Stimulated activated CD8-positive, alpha-beta memory T cell treated with anti-CD3 and anti-CD28 coated beads, Interleukin-7, amount 100 ng/mL, for 48 hours (primary cell): ENCODE measurements at places on chromosomes 7 and 10.

- no peak for DNase-seq
These were observed at the start of gene CYP2C18 for GRCh38 chr10:94683214-94684054. Gene CYP2C18, plus strand, starts transcription at chr10:94683729. Its CDS starts 91 bp downstream, at chr10:94683820.

DNA sequence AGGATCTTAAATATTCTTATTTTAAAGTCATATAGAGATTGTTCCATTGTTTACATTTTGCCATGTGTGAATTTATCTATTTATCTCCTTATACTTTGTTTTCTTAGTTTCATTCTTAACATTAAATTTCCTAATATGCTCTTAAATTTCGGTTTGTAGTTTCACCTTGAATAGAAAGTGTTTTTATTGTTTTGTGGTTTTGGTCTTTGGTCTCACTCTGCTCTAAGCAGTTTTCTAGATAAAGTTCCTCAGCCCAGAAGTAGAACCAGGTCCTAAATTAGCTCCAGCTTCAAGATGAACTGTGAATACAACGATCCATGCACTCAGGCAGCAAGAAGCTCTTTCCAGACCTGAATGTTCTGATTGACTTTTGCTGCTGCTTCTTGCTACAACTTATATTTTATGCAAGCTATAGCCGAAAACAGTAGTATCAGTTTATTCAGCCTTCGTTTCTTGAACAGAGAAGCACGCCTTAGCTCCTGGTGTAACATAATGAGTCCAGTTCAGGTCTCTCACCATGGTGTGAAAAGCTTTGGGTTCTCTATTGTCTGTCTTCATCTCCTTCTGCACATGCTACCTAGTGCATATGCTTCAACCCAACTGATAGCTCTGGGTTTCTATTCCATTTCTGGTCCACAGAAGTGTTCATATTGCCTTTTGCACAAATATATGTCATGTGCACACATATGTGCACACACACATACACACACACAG, 95.3 kb downstream of the SEM1 start:
- DNase-seq, result no peak

- DNase-seq, result no peak
These were observed 179.4 kb downstream of the SEMA3E start for GRCh38 chr7:83469491-83469890.

DNA sequence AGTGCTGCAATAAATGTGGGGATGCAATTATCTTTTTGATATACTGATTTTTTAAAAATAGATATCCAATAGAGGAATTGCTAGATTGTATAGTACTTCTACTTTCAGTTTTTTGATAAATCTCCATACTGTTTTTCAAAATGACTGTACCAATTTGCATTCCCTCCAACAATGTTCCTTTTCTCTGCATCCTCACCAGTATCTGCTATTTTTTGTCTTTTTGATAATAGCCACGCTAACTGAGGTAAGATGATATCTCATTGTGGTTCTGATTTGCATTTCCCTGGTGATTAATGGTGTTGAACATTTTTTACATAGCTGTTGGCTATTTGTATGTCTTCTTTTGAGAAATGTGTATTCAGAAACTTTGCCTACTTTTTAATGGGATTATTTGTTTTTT, 217.7 kb upstream of the MTPN start:
- no peak for DNase-seq

DNA sequence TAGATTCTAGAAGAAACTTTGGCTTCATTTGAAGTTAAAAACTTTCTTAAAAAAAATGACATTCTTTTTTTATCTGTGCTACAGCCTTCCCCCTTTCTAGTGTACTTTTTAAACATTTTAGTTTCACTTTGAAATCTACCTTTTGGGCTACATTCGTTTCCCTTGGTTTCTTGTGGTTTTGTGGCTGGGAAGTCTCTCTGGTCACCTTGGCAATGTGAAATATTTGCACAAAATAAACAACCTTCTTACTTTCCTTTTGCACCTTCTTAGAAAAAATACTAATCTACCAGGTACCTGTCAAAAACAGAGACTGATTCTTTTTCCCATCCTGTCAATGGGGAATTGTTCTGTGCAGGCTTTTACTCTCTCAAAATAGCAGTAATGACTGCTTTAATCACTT, 350.2 kb downstream of the GATA3 start:
- DNase-seq, result no peak

DNA sequence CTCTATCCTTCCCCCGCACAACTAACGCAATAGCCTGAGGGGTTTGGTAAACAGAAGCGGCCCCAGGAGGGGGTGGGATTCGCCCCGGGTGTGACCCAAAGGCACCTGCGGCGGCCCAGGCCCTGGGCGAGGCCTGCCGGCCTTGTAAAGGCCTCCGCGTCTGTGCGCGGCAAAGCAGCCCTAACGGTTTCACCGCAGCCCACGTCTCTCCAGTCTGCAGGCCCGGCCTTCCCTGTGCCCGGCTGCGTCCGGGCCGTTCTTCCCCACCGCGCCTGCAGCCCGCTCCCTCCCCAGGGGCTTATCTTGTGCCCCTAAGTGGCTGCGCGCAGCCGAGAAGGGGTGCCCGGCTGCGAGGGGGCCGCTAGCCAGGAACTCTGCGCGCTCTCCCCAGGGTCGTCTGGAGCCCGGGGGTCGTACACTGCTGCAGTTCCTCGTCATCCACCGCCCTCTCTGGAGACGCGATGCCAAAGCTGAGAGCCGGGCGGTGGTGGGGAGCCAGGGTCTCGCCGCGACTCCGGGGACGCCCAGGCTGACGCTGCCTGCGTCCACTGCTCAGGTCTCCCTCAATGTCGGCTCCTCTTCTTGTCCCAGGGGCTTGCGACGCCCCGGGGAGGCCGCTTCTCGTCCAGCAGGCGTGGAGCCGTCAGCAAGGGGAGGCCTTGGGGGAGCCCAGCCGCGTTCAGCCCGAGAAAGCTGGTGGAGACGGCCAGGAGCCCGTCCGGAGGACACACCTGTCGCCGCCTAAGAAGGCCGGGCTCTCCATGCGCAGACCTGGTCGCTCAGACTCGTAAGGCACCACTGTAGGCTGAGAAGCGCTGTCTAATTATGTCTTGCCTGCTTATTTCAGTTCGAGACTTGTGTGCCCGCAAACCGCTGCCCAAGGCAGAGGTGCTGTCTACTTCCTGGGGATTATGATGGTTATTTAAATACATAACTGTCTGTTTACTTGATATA, 132.3 kb downstream of the SPAG6 start:
- no peak for DNase-seq

GRCh38 chr7:110698576-110698975, 392.4 kb upstream of the LRRN3 start:
- DNase-seq, result no peak

- no peak for DNase-seq
These were observed 10.2 kb downstream of the KBTBD2 start for GRCh38 chr7:32881074-32881982.

GRCh38 chr7:22853674-22854157, 31.1 kb upstream of the TOMM7 start:
- DNase-seq, result no peak

GRCh38 chr7:48312151-48312550, 140.9 kb downstream of the ABCA13 start:
- DNase-seq, result no peak

DNA sequence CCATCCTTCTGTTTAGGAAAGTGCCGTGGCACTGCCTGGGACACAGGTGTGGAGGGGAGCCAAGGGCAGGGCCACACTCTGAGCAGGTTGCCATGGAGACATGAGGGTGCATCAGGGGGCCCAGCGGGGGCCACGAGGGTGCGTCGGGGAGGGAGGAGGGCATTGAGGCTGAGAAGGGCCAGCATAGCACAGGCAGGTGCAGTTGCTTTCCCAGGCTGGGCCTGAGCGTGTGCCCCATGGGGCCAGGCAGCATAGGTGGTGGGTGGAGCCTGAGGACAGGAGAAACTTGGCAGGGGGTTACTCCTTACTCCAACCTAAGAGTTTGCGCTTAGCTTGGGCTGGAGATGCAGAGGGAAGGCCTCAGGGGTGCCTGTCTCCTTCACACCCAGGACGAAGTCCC, 15.2 kb downstream of the YKT6 start:
- DNase-seq, result no peak

DNA sequence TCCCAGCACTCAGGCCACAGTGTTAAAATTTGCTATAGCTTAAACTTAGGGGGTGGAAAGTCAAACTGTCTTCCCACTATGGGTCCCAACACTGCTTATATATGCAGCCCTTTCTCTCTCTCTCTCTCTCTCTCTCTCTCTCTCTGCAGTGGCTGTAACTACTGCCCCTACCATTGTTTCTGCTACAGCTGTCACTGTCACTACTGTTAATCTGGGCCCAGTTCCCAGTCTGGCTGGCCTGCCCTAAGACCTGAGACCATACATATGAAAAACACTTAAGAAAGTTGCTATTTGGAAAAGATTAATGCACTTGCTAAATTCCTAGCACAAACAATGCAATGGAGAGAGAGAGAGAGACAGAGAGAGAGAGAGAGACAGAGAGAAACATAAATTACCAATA, 78.6 kb downstream of the THSD7A start:
- DNase-seq, result no peak

DNA sequence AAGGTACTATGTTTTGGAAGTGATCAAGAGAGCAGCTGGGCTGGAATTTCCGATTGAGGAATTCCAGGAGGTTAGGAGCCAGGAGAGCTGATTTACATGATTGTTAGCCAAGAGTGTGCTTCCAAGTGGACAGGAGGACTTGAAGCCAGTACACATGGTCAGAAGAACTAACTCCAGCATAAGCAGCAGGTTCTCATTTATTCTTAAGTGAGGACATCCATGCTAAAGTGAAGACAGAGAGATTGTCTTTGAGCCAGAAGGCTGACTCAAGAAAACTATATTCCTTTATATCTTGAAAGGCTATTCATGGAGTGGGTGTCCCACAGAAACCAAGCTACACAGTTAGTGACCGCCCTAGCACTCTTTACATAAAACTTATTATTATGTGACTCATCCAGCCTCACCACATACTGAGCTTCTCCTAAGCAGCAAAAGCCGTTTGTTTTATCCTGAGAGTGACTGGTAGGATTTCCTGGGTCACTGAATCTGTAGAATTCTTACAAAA, 56.7 kb upstream of the SEMA3A start:
- DNase-seq, result no peak

DNA sequence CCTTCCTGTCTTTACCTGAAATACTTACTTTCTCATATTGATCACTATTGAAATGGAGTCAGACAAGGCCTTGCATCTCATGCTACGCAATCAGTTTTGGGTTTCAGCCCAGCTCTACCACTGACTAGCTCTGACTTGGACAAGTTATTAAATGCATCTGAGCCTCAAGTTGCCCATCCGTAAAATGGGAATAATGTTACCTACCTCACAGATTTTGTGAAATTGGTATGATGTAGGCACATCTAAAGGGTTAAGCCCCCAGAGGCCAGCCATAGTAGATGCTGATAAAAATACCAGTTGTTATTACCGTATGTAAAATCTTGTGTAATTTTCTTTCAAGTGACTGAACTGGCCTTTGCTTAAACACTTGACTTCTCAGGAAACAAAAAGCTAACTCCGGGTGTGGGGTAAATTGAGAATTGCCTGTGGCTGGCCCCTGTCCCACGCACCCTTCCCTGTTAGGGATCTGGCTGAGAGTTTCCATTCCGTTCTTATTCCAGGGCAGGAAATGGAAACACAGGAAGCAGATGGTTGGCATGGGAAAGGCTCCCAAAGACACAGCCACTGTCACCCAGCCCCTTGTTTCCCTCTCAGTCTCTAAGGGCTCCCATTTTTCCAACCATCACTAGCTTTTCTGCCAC, 7.5 kb downstream of the DUSP5 start:
- no peak for DNase-seq

- DNase-seq, result no peak
These were observed 7.7 kb downstream of the RUNDC3B start for GRCh38 chr7:87635921-87636320.

- DNase-seq, result no peak
These were observed 37.2 kb downstream of the TMEM120A start for GRCh38 chr7:75957021-75957736.

- no peak for DNase-seq
These were observed 38.8 kb downstream of the GSDME start for GRCh38 chr7:24718431-24718831.

GRCh38 chr7:127514499-127514898, 70.9 kb downstream of the GCC1 start:
- DNase-seq, result no peak

DNA sequence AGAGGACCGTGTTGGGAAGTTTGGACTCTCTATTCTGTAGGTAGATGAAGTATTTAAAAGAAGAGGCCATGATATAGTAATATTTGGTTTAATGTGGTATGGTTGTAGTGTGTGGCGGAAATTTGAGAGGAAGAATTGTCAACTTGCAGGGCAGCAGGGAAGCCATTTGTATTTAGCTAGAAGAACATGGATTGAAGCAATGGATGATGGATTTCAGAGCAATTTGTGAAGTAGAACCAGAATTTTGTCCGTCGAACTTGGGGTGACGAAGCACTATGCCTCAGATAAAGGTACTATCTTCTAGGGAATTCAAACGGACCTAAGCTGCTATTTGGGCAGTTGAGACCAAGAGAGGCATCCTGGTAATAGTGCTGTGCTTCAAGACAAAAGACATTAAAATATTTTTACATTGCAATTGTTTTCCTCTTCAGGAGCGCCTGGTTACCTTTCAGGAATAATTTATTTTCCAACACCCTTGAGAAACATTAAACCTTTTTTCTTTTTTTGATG, 615 bp upstream of the WBP1L start:
- DNase-seq, result no peak

DNA sequence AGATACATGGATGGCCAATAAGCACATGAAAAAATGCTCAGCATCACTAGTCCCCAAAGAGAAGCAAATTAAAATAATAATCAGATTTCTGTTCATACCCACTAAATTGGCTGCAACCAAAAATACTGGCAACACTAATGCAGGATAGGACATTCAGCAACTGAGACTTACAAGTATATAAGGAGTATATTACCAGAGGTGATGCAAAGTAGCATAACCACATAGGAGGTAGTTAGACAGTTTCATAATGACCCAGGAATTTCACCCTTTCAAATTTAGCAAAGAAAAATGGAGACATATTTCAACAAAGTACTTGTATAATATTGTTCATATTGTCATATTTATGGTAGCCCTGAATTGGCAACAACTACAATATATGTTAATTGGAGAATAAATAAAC, 727.8 kb downstream of the GRID1 start:
- DNase-seq, result no peak

GRCh38 chr7:151517601-151518104, 2.0 kb downstream of the RHEB start:
- no peak for DNase-seq

- DNase-seq, result no peak
These were observed 19.6 kb downstream of the PLCE1 start for GRCh38 chr10:94013331-94013760.

GRCh38 chr7:7208520-7208919, 26.2 kb downstream of the C1GALT1 start:
- no peak for DNase-seq

- DNase-seq, result peak; percentile 74
These were observed 1.3 kb downstream of the KDM7A start for GRCh38 chr7:140175221-140176121.

DNA sequence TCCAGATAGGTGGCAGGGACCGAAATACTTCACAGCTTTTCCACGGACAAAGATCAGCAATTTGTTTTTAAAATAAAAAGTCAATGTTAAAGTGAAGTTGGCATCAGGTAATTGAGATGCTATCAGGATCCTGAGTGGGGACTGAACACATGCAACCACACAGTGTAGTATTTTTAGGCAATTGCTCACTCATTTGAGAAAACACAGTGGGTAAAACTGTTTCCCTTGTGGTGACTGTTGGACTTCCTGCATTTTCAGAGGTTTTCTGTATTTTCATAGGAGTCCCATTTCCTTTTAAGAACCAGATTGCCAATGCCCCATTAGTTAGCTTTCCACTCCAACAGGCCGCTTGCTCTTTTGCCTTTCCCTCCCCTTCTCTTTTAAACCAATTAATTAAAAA, 159.5 kb upstream of the ZNF32 start:
- no peak for DNase-seq

GRCh38 chr7:40966693-40967092, 736.2 kb downstream of the INHBA start:
- no peak for DNase-seq

- no peak for DNase-seq
These were observed 191.3 kb upstream of the AGK start for GRCh38 chr7:141359740-141360415.
